ENCODE measurements at places on chromosomes 5 and 9.

GRCh38 chr5:134006115-134006514, 1.3 kb upstream of the VDAC1 start:
- no peak for DNase-seq

DNA sequence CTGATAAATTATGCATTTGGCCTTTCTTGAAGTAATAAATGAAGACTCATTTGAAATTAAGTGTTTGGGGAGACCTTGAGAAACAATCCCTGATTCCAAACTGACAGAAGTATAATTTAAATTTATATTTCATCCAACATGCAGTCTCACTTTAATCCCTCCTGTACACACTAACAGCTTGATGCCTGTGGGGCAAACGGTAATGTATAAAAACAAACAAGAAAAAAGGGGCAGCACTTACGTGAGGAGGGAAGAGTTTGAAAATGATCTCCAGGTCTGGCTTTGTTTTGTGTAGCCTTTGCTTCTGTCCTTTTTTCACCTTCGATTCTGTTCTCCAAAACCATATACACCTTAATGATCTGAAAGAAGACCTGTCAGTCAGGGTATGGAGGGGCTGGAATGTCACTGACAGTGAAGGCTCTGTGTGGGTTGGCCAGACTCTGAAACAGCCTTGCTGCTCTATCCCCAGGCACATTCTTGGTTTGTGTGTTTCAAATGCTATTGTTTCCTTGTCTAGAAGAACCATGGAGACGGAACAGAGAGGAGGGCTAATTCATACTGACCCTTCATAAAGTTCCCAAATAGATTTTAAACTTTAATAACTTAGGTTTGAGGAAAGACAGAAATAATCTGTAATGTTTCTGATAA, 338.2 kb upstream of the WWC1 start:
- no peak for DNase-seq

- DNase-seq = no peak
Measured at GRCh38 chr9:135102331-135102730, 14.9 kb downstream of the OLFM1 start.

- DNase-seq = no peak
Measured at GRCh38 chr5:138743484-138743883, 9.7 kb upstream of the CTNNA1 start.

GRCh38 chr9:19404283-19405075, 4.3 kb upstream of the ACER2 start:
- no peak for DNase-seq

DNA sequence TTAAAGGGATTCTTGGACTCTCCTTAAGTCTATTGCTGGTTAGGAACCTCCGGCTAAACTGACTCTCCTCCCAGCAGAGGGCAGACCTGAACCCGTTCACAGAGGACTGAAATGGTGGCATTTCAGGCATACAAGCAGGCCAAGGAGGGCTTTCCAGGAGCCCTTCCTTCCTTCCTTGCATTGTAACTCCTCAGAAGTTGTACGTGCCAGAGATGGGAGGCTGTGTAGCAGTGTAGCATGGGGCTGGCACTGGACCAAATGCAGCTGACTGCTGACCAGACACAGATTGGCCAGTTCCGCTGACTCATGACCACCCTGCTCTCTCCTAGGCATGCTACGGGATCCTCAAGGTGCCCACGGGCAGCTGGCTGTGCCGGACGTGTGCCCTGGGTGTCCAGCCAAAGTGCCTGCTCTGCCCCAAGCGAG, 36.4 kb downstream of the JADE2 start:
- no peak for DNase-seq

DNA sequence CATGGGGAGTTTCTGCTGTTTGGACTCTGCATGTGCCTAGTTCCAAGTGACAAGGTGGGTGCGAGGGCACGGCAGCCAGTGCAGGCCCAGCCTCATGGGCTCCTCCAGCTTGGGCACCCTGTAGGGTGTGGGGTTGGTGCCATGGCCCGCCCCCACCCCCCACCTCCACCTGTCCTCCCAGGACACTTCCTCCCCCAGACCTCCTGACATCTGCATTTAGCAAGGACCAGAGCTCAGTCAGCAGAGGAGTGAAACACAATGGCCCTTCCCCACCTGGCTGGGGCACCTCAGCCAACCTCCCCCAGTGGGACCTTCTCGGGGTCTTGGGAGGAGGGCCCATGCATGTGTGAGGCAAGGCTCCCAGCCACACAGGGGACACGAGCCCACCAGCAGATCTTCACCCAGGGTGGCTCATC, 1.9 kb upstream of the NKD2 start:
- no peak for DNase-seq

DNA sequence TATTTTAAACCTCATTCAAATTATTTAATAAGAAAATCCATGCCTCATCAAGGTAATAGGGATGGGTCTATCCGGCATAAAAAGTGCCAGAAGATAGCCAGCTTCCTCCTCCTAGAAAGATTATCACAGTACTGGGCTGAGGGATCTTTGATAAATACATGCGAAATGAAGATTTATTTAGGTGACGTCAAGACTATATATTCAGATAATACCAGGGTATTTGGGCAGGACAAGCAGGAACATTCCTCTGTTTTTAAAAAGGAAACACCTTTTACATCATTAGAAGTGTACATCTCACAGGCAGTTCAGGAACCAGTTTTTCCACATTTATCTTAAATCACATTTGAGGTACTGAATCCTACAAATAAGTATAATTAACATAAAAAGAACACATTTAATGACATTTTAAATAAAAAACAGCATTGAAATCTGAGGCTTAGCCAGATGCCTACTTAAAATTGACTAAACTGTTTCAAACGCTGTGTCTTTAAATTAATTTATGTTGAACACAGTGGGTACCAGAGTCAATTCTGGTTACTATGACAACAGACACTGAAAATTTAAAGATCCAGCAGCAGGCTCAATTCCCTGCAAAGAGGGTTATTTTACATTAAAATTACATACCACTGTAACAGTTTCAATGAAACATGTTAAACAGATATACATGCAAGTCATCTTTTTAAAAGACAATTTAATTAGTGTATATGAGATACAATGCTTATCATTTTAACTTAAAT, 124.7 kb upstream of the SLCO6A1 start:
- no peak for DNase-seq

GRCh38 chr5:137265457-137265856, 233.7 kb downstream of the SPOCK1 start:
- DNase-seq = no peak

DNA sequence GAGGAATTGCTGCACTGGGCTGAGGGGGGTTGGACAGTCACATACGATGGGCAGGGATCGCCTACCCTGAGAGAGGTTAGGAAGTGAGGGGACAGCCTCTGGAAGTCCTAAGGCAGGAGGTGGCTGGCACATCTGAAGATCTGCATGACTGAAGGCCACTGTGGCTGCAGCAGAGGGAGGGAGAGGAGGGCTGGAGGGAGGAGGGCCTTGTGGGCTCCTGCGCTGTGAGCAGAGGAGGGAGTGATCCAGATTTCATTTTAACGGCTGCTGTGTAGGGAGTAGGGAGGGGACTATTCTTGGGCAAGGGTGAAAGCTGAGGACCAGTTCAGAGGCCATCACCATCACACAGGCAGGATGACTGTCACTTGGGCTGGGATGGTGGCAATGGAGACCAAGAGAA, 7.1 kb downstream of the EIF4E1B start:
- no peak for DNase-seq

GRCh38 chr9:69036309-69036708, 757 bp downstream of the FXN start:
- DNase-seq = peak; percentile 15

DNA sequence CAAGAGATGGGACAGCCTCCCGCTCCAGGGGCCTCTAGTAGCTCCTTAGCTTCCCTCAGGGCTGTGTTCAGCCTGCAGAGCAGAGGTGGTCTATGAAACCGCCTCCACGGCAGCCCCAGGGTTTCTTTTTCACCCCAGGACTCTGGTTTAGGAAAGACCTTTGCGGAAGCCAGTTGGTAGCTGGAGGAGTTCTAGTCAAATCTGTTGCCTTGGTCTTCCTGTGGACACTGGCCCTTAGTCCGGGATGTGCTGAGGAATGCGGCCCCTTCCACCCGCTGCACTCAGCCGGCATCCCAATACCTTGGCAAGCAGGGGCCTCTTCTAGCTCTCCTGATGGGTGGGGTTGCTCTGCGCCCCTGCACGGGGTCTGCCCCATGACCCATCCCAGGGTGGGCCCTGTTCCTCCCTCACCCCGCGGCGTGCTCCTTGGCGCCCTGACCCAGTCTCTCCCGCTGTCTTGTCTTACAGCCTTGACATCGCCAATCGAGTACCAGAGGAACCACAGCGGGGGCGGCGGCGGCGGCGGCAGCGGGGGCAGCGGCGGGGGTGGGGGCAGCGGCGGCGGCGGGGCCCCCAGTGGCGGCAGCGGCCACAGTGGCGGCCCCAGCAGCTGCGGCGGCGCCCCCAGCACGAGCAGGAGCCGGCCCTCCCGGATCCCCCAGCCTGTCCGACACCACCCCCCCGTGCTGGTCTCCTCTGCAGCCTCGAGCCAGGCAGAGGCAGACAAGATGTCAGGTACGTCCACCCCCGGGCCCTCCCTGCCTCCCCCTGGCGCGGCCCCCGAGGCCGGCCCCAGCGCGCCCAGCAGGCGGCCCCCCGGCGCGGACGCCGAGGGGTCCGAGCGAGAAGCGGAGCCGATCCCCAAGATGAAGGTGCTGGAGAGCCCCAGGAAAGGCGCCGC, 94.3 kb upstream of the OTULINL start:
- no peak for DNase-seq

DNA sequence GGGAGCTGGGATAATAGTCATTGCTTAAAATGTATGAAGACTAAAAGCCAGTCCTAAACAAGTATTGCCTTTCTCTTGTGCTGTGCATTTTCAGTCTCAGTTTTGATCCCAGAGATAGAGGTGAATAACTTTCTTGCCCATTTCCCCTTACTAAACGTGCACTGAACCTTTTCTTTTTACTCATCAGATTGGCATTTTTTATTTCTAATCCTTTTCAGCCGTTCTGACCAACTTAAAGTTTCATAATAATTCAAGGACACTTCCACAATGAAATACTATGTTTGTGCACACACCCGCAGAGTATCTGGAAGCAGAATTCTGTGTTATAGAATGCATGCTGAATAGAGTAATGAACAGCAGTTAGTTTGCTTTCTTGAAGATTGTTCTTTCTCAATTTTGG, 343.6 kb downstream of the LRRC70 start:
- DNase-seq = no peak

DNA sequence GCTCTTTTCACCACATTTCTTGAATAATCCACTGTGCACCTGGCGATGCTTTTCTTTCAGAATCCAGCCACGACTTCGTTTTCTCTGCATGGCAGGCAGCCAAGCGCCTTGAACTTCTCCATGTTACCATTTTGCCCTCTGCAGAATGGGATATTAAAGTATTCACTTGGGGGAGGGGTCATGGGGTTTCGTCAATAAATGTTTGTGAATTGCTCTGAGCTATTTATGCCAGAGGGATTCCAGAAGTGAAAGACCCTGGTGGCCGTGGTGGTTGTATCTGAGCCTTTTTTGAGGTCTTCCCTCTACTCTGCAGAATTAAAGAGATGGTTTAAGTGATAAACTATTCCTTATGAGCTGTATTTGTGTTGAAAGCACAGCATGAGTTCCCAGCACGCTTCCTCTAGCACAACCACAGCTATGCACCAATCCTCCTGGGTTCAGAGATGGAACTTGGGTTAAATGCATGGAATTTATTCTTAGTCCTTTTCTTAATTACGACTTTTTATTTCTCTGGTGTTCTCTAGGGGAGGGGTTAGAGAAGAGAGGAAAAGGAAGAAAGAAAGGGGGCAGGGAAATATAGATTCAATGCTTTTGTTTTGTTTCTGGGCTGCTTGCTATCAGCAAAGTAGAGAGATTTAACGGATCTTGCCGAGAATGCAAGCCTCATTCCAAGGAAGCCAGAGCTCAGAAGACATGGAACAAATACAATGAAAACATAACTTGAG, 478.2 kb upstream of the TNC start:
- DNase-seq = no peak

GRCh38 chr5:87627363-87627762, 214.6 kb upstream of the CCNH start:
- DNase-seq = no peak

DNA sequence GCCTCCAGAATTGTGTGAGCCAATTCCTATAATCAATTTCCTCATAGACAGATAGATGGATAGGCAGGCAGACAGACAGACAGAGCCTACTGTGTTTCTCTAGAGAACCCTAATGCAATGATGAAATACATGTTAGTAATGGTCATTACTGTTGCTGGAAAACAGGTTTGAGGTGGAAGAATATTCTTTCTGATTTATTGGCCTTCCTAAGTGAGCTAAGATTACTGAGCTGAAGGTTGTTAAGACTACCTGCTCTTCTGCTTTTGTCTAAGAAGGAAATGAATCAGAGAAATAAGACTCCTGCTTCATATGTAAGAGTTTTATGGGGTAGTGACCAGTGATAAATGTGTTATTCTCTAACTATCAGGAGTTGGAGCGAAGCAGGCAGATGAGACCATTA, 219.9 kb downstream of the ELAVL2 start:
- DNase-seq = no peak

- no peak for DNase-seq
Measured at GRCh38 chr9:112640311-112640710, 77.6 kb downstream of the INIP start.

DNA sequence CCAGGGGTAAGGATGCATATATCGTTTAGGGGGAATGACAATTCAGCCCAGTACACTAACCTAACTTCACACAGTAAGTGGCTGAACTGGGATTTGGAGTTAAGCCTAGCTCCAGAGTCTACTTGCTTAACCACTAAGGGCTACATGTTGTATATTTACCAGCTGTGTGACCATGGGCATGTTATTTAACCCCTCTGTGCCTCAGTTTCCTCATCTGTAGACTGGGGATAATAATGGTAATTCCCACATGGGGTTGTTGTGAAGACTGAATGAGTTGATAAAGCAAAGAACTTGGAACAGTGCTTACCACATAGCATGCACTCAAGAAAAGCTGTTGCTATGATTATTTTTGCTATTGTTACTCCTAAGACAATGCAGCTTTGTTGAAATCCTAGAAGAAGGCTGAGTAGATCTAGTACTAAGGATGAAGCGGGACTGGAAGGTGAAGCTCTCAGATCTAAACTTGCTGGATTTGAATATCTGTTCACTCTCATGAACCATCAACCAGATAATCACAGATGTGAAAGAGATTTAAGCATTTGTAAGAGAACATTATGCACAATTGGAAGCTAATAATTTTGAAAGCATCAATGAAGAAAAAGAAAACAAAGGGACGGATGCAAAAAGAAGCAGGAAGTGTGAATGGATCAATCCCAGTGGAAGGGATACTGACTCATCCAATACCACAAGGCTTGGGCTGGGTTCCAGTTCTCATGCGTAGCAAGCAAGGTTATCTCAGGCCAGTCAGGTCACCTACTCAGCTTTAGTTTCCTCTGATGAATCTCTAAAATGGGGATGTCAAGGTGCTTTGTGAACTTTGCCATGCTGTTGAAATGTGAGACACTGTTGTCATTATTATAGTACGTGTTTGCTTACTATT, 78.5 kb upstream of the TBC1D2 start:
- DNase-seq = no peak

All from activated T-helper 2 cell treated with anti-CD3 and anti-CD28 coated beads, Interferon-gamma antibody, Interleukin-2, Interleukin-4, amounts not matched to agents 10 μg/mL and 5 μg/mL and 100 μg/mL, durations not matched to agents 14 hours and 24 hours and 36 hours (primary cell).